ENCODE measurements at places on chromosomes 7 and 10.
A peak's percentile ranks its signal among the peaks of the same experiment; 100 is the strongest.

- DNase-seq, result no peak
These were observed 231.1 kb upstream of the FOXP2 start for GRCh38 chr7:114183311-114184088.

DNA sequence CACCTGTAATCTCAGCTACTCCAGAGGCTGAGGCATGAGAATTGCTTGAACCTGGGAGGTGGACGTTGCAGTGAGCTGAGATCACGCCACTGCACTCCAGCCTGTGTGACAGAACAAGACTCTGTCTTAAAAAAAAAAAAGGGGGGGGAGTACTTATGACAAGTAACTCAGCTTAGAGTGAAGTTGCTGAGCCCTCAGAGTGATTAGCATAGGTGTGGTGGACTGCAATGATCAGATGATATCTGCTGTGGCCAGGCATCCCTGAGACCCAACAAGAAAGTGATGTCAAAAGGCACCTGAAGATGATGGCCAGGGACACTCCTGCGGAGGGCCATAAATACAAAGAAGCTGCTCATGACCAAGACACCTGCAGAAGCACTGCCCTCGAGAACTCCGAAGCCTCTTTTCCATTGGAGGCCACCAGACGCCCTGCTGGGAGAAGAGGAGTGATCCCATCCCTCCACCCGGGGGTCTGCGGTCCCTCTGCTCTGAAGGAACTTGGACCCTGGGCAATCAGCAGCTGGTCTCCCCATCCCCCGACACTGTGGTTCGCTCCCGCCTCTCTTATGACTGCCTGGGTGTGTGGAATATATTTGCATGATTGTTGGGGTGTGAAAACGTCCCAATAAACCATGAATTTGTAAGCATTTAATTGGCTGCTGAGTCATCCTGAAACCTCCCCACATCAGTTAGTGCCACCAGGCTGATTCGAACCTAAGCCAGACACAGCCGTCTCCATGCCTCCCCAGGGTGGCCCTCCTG is 46.0 kb downstream of the RASGEF1A start:
- DNase-seq, result no peak

GRCh38 chr7:47232751-47233412 is 349.0 kb downstream of the TNS3 start:
- DNase-seq, result no peak

GRCh38 chr10:123357421-123357930 is 203.3 kb downstream of the BUB3 start:
- no peak for DNase-seq

- no peak for DNase-seq
These were observed 85.4 kb upstream of the GSDME start for GRCh38 chr7:24842449-24843241.

DNA sequence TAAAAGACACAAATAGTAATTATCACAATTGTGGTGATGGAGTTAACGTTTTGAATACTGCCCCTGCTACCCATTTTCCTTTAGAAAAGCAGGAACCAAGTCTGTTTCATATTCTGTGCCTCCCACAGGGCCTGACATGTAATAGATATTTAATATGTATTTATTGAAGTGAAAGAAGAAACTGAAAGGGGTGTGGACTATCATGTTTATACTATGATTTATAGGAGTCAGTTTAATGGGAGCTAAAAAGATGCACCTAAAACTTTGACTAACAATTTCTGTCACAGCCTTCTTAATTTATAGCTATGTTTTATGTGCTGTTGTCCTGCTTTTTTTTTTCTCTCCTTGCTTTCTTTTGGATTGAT is 24.1 kb upstream of the BHLHA15 start:
- no peak for DNase-seq

GRCh38 chr7:42024537-42024936 is 212.5 kb downstream of the GLI3 start:
- no peak for DNase-seq

- no peak for DNase-seq
These were observed 181.0 kb upstream of the AGK start for GRCh38 chr7:141370178-141370577.

GRCh38 chr7:389911-390601 is 100.1 kb downstream of the FOXL3 start:
- DNase-seq, result no peak

DNA sequence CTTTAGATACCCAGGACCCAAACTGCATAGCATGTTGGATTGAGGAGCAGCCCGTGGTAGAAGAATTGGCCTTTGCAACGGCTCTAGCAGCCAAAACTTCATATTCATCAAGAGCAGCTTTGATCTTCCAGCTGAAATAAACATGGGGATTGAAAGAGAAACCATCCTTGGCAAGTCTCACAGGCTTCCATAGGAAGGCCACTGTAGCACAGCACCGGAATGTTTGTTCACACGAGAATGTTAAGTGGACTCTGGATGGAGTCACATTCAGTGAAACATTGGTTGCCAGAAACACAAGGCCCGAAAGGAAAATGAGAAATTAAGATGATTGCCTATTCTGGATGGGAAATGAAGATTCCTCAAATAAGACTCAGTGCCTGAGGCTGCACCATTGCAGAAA is 97.4 kb downstream of the RAB18 start:
- DNase-seq, result no peak

GRCh38 chr10:69641261-69641980 is 11.4 kb downstream of the FAM241B start:
- DNase-seq, result no peak

DNA sequence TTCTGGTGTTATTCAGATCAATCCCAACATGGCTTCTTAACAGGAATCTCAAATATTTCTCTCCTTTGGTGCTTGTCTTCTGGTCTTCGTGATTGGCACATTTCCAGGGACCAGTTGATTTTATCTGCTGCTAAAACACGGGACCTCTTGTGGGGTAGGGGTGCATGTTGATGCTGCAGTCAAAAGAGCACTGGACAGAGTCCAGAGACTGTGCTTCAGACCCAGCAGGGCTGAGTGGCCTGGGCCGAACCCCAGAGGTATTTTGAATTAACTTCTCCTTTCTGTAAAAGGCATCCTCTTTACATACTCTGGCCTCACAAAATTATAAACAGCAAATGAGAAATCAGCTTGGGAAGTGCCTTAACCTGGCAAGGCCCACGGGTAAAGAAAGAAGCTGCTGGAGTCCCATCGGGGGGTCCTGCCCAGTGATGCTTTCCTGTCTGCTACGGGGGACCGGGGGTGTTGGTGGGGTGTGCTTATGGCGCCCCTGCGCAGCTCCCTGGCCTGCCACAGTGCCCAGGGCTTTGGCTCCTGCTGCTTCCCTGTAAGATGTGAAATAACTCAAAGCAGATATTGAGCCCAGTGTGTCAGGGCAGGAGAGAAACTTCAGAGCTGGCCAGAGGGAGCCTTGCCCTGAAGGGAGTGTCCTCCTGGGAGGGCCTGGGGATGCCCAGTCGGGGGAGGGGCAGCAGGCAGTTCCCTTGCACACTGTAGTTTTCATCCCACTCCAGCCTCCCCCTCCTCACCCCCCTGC is 230.5 kb downstream of the TCF7L2 start:
- DNase-seq, result no peak

DNA sequence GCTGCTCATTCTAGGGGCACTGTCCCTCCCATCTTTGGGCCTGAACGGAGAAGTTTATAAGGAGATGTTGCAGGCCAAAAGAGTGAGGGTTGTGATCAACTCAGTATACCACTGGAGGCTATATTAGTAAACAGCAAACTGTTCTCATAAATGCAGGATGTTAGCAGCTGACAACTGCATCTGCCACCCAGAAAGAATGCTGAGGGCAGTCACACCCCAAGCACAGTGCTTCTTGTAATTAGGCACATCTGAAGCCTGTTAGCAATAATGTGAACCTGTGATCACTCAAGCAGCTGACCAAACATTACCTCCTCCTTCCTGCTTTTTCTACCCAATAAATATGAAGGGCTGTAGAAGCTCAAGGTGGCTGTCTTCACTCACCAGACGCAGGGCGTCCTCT is 38.4 kb upstream of the ZNF138 start:
- no peak for DNase-seq

- DNase-seq, result no peak
These were observed 16.0 kb downstream of the FAM13C start for GRCh38 chr10:59346321-59346720.

DNA sequence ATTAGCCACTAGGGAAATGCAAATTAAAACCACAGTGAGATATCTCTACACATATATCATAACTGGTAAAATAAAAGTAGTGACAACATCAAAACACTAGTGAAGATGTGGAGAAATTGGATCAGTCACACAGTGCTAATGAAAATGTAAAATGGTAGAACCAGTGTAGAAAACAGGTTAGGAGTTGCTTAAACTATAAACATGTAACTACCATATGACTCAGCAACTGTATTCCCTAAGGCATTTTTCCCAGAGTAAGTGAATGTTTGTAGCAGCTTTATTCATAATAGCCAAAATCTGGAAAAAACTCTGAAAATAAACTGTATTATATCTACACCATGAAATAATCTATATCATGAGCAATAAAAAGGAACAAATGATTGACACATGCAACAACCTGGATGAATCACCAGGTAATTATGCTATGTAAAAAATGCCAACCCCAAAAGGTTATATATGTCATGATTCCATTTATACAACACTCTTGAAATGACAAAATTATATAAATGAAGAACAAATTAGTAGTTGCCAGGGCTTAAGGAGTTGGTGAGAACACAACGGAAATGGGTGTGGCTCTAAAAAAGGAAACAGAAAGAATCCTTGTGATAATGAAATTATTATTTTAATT is 22.8 kb downstream of the SLC25A40 start:
- no peak for DNase-seq

DNA sequence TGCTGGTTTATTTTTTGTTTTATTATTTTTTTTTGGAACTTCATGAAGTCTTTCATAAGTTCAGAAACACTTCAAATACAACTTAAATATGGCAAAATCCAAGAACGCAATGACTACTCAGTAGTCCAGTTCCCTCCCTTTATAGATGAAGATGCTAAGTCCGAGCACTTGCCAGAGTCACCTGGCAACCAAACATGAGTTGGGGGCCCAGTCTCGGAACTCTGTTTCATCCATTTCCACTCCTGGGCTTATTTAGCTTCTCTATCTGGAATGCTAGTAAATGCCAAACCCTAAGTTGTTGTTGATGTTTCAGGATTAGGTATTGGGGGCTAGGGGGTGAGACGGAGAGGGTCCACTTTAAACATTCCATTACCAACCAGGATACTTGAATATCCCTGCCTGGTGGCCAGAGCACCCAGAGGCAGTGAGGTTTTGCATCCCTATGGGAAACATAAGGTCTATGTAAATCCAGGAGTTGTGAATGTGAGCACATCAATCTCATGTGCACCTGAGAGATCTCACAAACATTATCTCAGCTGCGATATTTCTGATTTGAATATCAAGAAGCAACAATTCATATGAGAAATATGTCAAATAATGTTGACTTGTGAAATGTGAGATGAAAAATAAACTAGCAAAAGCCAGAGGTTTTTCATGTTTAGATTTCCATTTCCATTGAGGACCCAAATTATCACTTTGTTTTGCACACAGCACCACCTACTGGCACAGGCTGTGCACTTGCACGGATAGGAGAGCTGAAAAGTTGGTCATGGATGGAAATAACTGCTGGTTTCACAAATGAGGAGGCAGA is 129.3 kb downstream of the PKD1L1 start:
- peak; percentile 63 for DNase-seq

DNA sequence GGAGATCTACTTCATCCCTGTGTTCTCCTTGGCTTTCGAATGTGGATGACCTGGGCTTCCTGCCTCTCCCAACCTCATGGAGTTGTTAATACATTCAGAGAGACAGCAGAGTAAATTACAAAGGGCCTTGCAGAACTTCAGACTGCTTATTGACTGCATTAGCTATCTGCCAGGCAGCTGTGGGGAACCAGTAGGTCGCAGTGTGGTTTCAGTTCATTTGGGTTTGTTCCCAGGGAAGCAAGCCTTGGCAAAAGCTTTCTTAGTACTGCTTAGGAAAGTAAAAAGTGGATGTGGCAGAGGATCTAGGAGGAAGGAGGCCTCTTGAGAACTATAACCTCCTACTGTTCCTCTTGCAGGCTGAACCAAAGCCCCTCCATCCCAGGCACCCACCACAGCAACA is 9.2 kb downstream of the NPFFR1 start:
- no peak for DNase-seq

GRCh38 chr10:133105686-133106390 is 18.1 kb downstream of the ADGRA1 start:
- DNase-seq, result no peak

DNA sequence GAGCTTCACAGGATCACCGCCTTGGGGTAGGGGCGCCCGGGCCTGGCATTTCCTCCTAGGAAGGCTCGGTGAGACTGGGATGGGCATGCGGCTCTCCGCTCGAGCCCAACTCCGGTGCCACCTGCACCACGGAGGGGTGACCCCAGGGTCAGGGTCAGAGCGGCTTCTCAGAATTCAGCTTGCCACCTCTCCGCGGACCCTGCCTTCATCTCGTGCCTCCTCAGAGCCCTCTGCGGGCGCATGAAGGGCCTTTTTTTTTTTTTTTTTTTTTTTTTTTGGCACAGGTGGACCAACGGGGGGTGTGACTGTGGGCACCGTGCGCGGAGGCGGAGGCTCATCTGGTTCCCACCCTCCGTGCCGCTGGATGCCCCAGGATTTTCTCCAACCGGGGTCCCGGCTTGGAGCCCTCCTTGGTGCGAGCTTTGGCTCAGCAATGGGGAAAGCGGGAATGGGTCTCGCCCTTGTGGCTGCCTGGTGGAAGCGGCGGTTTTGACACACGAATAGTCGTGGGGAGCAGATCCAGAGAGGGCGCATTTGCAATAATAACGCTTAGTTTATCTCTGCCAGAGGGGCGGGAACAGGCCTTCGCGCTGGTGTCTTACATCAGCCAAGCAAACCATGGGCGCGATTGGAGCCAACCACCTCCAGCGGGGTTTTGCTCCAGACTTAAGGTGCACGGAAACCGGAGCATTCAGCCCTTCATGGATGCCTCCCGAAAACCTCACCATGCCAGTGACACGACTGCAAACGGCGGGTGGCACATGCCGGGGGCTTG is 5.0 kb upstream of the TNRC18 start:
- DNase-seq, result peak; percentile 84

GRCh38 chr10:60977161-60978122 is 33.5 kb upstream of the RHOBTB1 start:
- DNase-seq, result no peak

DNA sequence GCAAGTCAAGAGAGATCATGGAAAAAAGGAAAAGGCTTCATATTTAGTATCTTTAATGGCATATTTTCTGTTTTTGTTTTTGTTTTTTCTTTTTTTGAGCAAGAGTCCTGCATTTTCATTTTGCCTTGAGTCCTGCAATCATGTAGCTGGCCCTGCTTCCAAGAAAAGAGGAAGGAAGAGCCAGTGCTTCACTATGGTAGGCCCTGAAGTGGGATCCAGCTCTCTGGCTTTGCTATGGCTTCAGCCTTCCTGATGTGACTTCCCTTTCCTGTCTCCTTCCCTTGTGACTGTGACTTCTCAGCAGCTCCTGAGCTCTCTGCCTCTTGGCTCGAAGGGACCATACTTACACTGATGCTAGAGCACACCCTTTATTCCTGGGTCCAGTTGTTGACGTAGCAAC is 512.3 kb downstream of the INHBA start:
- no peak for DNase-seq

DNA sequence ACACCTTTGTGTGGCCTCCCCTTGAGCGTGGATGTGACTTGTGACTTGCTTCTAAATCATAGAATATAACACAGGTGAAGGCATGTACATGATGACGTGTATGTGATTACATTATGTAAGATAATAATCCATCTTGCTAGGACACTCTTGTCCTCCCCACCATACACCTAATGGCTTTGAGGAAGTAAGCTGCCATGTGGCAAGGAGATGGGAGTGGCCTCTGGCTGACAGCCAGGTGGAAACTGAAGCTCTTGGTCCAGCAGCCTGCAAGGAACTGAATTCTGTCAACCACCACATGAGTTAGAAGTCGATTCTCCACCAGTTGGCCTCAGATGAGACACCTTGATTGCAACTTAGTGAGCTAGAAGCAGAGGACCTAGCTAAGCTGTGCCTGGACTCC is 67.4 kb upstream of the ELN start:
- DNase-seq, result no peak

All from NCI-H2171 (cell line).